ENCODE measurements at places on chromosomes 4 and X.

DNA sequence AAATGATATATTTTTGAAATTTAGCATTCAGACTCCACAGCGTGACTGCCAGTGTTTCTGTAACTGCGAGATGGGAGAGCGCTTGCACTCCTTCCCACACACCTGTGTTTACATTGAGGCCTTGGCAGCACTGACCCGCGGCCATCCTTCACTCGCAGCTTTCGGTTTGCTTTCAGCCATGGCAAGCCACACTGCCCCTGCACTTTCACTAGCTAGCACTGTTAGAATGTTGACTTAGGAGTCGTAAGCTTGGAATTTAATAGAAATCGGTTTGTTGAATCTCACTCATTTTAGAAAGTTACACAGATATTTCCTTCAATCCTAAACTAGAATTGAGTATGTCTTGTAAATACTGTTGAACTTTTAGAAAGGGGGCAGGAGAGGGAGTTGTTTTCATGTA lies 136.2 kb downstream of the CFAP299 start:
- DNase-seq: no peak

DNA sequence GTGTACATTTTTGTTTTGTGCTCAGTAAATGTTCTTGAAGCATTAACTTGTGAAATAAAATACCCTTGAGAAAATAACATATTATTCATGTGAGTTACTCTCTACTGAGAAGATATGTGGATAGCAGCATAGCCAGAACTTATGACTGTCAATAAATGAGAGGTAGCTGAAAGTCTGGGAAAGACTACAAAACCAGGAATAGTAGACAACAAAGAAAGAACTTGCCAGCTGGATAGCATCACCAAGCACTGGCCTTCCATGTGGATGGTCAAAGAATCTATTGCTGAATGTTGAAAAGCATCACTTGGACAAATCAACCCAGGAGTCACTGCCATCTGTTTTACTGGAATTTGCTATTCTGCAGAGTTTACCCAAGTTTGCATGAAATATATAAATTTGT lies 650.0 kb upstream of the HTR2C start:
- DNase-seq: no peak

GRCh38 chrX:42219231-42219630 lies 295.9 kb upstream of the CASK start:
- DNase-seq: no peak

GRCh38 chrX:53704294-53704693 lies 17.8 kb upstream of the HUWE1 start:
- DNase-seq: no peak

DNA sequence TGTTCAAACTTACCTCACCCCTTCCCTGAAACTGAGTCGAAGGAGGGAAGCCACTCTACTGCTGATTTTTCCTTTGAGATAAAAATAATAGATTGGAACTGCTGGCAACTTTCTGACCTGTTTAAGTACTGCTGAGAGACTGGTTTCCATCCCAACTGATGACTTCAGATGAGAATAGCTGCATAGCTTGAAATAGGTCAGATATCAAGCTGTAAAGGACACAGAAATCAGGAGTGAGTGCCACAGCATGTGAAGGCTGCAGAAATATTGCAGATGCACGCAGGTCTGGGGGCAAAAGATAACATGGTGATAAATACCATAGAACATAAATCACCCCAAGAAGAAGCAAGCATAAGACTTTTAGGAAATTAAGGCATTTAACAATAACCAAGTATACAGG lies 923.2 kb downstream of the SH3BGRL start:
- no peak for DNase-seq

GRCh38 chr4:15541941-15542340 lies 72.3 kb downstream of the CC2D2A start:
- no peak for DNase-seq

DNA sequence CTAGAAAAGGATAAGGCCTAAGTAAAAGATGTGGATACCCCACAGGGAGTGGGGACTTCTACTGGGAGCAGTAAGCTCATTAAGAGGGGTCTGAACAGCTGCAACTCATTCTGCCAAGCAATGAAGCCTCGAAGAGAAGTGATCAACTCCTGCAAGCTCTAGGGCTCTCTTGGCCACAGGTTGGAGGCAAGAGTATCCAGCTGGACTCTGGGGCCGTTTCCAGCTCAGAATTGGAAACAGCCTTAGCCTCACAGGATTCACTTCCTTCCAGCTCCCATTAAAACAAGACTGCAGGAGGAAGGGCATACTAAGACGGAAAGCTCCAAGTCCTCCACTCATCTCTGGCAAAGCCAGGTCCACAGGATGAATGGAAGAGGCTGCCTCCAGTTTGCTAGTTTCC lies 126.3 kb downstream of the ATG4A start:
- DNase-seq: no peak

DNA sequence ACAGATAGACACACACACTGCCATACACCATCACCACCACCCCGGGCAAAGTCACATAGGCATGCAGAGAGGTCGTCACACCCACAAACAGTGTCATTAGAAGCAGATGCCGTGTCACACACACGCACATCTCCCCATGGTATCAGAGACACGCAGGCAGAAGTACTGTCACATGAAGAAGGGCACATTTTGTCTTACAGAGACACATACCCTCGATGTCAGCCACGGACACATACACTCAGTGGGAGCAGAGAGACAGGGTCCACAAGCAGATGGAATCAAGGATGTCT lies 3.3 kb downstream of the NALF2 start:
- DNase-seq: no peak

DNA sequence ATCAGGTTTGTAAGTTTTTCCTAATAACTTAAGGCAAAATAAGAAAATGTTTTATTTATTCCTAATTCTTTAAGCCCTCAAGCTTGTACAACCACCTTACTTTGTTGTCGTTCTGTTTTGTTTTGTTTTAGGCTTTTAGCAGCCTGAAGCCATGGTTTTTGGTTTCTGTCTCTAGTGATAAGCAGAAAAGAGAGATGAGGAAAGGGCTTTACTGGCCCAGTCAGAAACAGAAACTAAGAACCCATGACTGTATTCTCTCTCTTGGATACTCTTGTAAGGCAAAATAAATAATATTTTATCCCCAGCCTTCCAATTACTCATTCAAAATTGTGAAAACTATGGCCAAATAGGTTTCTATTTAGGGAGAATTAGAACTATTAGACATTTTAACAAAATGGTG lies 29.4 kb downstream of the TBC1D19 start:
- no peak for DNase-seq

- no peak for DNase-seq
Measured at GRCh38 chrX:13059637-13060499, 15.4 kb upstream of the FAM9C start.

- DNase-seq: no peak
Measured at GRCh38 chr4:686413-687040, 2.4 kb downstream of the SLC49A3 start.

DNA sequence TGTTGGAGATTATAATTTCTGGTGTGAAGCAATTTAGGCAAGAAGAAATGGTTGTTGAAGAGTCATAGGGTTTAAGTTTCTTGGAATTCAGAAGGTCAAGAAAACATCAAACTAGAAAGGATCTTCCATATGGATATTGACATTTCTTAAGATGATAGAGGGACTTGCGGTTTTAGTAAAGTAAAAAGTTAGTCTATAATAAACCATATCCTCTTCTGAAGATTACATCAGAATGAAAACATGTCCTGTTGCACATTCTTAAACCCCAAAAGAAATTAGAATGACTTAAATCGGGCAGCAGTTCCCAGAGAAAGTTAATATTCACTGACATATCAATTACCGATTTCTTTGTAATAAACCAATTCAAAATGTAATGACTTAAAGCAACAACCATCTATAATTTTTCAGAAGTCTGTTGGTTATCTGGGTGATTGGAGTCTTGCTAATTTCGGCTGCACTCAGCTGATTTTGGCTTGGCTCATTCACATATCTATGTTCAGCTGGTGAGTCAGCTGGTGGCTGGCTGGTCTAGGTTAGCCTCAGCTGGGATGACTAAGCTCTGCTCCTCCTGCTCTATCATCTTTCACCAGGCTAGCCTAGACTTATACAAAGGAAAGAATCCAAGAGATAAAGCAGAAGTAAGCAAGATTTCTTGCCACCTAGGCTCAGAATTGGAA lies 24.4 kb upstream of the DYNLT3 start:
- DNase-seq: peak; percentile 14
